Activated gamma-delta T cell (primary cell): ENCODE measurements at places on chromosomes 1 and 21.

- DNase-seq: no peak
Measured at GRCh38 chr1:157407917-157408525, 144.3 kb downstream of the FCRL5 start.

DNA sequence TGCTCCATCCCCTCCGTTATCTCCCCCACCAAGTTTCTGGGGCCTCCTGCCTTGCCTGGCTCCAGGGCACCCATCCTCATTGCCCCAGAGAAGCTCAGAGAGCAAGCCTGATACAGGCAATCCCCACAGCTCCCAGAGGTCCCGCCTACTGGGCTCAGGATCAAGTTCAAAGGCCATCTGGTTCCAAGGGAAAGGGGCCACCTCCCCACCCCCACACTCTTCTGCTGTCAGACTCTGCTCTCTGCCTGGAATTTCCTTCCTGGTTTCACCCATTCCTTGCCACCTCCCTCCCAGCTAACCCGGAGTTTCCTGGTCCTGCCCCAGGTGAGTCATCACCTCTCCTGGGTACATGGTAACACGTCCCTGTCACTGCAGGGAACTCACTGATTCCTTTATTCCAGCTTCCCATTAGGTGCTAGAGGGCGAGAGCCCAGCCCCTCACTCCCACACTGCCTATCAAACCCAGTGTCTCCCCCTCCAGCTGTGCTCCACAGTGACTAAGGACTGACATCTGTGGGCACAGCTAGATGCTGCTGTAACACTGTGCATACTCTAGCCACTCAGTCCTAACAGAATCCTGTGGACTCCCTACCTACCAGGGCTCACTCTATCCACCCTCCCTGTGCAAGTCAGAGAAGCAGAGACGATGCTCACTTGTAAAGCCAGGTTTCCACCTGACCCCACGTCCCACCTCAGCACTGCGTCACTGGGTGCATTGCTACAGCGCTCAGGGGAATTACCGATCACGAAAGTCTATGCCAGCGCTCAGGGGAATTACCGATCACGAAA, 21.8 kb downstream of the RSPH1 start:
- DNase-seq: no peak

- no peak for DNase-seq
Measured at GRCh38 chr1:228964178-228965089, 229.2 kb downstream of the RHOU start.

DNA sequence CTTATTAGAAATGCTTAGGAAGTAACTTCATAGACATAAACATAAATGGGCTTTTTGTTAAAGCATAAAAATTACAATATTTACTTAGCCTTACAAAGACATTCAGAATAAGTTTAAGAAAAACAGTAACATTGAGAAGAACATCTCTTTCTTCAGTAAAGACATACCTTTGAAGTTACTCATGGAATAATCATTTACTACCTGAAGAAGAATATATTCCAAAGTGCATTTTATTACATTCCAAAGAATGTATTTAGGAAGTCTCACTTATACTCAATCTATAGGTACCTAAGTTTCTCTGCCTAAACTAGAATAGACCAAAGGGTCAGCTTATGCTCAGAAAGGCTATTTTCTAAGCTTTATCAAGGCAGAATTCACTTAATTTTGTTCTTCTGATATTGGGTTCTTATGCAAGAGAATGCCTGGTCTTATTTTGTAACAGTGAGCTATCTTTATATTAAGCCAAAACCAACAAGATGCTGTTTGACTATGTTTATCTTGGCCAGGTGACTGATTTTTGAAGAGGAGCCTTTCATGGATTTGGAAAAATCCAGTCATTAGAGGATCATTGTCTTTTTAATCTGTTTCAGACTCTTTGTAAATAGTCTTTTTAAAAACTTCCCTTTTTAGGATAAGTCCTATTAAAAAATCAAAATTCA, 110.1 kb downstream of the OLFML2B start:
- no peak for DNase-seq

- DNase-seq: no peak
Measured at GRCh38 chr1:188355082-188355481, 1526.3 kb downstream of the PLA2G4A start.

DNA sequence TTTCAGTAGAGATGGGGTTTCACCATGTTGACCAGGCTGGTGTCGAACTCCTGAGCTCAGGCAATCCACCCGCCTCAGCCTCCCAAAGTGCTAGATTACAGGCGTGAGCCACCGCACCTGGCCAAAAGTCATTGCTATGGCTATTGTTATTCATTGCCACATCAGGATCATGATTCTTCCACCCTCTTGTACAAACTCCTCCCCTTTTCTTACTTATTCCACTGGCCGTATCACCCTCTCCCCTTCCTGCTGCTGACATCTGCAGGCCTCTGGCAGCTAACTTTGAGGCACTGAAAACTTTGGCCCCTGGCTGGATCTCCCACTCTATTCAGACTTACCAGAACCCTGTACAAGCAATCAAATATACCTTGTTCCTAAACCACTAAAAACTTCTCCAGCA, 10.9 kb downstream of the TMEM53 start:
- DNase-seq: no peak

DNA sequence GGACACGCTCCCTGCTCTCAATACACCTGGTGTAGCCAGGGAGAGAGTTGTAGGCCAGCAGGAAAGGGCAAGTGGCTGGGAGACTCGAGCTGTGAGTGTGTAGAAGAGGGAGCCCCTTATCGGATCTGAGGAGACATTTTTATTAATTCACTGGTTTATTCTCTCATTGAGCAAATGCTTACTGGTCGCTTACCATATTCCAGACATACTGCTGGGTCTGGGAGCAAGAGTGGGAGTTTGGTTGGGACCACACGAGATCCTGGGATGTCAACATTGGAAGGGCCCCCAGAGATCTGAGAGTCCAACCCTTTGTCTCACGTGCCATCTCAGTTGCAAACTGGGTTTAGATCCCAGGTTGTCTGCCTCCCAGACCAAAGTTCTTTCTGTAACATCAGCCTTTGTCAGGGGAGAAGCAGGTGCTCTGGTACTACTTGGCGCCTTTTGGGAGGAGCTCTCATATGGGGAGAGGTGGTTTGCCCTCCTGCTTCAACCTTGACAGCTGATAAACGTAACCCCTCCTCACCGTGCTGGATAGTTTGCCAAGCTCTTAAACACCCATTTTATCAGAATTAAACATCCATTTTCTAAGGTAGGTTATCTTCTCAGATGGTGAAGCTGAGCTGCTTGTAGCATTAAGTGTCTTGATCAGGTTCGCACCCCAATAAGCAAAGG, 742 bp downstream of the TMEM222 start:
- DNase-seq: no peak

DNA sequence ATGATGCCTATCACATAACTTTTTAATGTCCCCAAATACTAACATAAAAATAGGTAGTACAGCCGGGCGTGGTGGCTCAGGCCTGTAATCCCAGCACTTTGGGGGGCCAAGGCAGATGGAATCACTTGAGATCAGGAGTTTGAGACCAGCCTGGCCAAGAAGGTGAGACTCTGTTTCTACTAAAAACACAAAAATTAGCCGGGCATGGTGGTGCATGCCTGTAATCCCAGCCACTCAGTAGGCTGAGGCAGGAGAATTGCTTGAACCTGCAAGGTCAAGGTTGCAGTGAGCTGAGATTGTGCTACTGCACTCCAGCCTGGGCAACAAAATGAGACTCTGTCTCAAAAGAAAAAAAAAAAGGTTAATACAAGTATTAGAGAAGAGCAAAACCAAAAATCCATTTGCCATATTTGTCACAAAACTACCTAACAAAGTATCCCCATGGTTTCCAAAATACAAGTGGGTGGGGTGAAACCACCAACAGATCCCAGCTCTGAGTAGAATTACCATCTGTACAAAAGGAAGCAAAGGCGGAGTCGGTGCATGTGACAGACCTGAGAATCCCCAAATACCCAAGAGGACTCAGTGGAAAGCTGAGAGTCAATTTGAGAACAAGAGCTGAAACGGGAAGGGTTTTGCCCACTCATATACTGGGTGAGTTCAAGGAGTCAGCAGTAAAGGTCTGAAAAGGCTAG, 113.2 kb downstream of the TOMM20 start:
- no peak for DNase-seq

DNA sequence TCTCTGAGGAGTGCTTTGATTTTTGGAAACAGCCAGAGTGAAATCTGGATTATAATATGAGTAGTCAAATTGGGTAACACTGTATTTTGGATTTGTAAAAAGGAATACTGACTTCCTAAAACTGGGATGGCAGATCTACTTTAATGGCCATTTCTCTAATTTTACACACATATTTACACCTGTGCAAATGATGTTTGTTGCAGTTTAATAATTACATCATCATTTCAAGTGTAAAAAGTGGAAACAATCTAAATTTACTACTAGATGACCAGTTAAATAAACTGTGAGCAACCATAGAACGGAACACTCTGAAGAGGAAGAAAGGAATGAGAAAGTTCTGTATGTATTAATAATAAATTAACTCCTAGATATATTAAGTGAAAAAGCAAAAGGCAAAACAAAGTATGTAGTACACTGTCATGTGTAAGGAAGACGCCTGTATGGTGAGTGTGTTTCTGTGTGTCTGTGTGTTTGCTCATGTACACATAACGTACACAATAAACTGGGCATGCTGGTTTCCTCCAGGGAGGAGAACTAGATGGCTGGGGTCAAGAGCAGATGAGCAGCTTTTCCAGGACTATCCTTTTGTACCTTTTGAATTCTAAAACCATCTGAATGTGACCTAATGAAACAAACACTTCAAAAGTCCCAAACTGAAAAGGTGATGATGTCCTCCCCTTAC, 2.9 kb upstream of the RHEX start:
- DNase-seq: no peak

DNA sequence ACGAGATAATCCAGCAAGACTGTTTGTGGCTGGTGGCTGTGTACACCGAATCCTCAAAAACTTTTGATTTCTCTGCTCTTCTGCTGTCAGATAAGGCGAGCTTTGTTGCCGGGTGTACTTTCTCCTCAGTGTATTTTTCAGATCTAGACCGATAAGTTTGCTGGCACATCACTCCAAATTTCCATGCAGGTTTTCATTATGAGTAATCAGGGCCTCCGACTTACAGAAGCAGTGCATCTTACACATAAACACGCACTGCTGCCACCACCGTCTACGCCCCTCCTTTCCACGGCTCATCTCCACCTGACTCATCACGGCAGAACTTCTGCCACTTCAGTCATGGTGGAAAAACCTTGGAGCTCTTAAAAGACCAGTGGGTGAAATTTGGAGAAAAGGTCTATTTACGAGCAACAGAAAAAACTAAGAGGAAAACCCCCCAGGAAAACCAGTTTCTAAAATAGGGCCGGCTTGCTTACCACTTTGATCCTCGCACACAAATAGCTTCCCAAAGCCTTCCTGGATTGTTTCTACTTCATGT, 7.7 kb downstream of the ZBTB21 start:
- DNase-seq: no peak

- DNase-seq: no peak
Measured at GRCh38 chr1:237809099-237809498, 81.6 kb downstream of the ZP4 start.

- no peak for DNase-seq
Measured at GRCh38 chr1:25055324-25055780, 125.3 kb upstream of the RUNX3 start.

DNA sequence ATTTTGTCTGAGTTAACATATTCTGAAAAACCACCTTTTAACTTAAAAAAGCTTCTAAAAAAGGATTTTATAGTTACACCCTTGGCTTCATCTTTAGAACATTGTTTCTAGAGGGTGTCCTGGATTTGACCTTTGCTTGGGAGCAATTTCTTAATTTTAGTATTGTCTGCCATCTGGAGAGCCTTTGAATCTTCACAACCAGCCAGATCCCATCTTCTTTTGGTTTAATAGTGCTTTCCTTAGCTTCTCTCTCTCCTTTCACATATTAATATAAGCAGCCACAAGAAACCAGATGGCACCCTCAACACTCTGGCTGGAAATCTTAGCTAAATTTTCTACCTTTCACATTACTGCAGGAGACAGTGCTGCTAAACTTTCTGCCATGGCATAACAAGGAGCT, 76.5 kb upstream of the TSPAN2 start:
- DNase-seq: no peak

DNA sequence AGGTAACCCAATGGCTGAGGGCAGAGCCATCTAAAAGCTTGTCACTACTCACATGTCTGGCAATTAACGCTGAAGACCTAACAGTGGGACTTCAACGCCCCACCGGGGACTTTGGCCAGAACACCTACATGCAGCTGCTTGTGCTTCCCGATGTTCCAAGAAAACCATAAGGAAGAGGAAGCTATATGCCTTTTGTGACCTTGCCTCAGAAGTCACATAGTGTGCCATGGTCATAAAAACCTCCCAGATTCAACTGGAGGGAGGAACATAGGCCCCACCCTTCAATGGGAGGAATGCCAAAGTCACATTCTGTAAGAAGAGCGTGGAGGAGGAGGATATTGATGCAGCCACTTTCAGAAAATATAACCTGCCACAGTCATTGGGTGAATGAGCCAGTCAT, 147.8 kb upstream of the MAGI3 start:
- no peak for DNase-seq

DNA sequence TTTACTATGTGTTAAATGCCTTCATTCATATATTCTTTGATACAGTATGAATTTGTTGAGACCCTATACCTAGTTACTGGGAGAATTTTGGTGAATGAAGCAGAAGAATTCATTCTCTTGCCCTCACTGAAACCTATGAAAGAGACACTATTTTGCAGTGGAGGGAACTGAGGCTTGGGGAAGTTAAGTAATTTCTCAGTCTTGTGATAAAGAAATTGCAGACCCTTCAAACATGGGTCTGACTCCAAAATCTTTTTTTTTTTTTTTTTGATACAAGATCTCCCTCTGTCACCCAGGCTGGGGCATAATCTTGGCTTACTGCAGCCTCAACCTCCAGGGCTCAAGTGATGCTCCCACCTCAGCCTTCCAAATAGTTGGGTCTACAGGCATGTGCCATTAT, 132.1 kb downstream of the DNM3 start:
- DNase-seq: no peak

GRCh38 chr1:9505143-9505542, 34.1 kb upstream of the SLC25A33 start:
- DNase-seq: no peak

DNA sequence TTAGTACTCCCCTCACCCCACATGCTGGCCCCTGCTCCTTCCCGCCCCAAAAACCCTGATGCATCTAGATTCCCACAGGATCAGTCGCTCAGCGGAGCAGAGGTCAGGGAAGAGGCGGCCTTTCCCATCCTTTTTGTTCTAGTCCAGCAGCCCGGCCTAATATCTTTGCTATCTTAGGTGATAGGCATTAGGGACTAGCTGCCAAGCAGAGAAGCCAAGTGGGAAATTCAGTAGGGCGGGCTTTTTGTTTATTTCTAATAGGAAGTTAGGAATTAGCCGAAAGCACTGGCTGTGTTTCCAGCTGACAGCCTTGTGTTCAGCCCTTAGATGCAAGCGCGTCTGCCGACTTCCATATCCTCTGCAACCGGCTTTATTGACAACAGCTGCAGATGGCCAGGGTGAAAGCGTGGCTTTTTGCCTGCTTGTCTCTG, 59.0 kb upstream of the BCAR3 start:
- DNase-seq: no peak
